ENCODE measurements at places on chromosomes 2 and 18.
A peak's percentile ranks its signal among the peaks of the same experiment; 100 is the strongest.

DNA sequence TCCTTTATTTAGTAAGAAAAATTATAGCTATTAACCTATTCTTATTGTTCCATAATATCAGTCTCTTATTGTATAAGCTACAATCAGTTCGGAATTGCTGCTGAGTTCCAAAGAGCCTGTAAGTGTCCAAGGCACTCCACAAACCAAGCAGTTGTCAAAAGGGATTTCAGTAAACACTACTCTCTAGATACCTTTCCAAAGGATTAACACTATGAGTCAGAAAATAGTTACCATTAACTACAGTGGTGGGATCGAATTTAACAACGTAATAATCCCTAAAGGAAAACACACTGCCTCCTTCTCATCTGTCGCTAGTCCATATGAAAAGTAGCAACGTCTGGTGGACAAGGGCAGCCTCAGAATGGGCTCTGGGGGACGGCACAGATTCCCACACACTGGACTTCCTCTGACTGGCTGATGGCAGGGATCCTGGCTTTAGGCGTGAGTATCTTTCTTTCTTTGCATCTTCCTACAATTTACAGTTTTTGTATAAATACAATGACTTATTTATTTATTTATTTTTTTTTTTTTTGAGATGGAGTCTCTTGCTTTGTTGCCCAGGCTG lies 8.8 kb downstream of the TGFBRAP1 start:
- DNase-seq: no peak

DNA sequence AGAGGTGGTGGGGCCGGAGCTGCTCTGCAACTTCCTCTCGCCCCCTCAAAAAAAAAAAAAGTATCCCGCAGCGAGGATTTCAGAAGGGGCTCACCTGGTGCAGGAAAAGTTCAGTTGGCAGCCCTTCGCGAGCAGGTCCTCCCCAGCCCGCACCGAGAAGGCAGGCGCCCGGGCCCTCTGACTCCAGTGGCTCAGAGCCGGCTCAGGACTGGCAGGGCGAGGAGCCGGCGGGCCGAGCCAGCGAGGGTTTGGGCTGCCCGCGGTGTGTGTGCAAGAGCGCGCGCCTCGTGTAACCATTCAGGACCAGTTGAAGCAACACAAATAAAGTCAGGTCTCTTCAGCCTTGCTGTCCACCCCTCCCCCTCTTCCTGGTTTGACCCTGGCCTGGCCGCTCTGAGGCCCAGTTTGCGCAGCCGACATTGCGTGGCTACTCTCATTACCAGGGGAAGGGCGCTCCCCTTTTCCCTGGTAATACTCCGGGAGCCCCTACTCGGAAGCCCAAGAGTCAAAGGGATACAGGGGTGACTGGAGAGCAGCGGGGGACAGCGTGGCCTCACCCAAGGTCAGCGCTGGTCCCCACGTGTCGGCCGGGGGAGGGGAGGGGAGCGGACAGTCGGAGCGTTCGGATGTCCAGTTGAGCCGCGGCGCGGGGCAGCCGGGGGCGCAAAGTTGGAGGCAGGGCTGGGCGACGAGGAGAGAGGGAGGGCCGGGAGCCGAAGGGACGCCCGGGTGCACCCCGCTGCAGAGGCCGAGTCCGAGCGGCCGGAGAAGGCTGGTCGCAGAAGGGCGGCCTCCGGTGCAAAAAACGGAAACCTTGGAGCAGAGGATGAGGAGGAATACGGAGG lies 12.3 kb downstream of the EN1 start:
- DNase-seq: no peak

- DNase-seq: no peak
Observed at GRCh38 chr2:29632018-29632417, 289.4 kb downstream of the ALK start.

DNA sequence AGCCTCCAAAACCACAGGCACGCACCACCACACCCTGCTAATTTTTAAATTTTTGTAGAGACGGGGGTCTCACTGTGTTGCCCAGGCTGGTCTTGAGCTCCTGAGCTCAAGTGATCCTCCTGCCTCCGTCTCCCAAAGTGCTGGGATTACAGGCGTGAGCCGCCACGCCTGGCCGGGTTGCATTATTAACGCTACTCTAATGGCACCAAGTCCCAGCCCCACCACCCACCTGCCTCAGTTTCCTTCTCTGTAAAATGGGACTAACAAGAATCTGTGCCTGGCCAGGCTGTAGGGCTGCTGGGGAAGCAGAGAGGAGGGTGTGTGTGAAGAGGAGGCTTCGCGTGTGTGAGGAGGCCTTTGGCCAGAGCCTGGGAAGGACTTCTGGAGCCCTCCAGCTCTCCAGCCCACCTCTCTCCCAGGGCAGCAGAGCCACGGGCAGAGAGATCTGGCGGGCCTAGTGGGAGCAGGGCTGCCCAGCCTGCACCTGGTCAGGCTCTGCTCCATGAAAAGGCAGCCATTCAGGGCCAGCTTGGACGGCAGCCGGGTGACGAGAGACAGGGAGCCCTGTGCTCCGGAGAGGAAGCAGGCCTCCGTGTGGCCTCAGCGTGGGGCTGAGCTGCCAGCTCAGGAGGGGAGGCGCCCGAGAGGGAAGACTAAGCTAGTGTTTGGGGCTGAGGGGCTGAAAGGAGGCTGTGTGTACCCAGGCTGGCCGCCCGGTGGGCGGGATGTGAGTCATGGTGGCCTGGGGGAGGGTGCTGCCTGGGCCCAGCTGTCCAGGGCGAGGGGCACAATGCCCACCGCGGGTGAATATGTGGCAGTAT lies 7.4 kb upstream of the B3GNT7 start:
- DNase-seq: no peak

GRCh38 chr2:102620332-102620731 lies 979 bp downstream of the SLC9A2 start:
- DNase-seq: no peak

GRCh38 chr18:32684096-32684495 lies 88.7 kb downstream of the KLHL14 start:
- DNase-seq: no peak

DNA sequence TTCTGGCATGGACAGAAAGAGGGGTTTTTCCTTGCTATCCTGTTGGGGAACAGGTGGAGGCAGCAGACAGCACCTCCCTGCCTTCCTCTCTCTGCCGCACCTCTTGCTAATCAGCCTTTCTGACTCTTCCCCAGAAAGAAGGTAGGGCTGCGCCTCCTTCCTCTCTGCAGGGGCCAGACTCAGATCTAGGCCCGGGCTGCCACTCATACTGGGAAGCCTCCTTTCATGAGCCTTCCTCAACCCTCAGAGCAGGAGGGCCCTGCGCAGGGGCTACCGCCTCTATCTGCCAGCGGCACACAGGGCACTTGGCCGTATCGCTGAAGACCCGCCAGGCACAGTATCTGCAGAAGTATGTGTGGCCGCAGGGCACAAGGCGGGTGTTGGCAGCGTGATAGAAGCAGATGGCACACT lies 7.1 kb downstream of the NEURL3 start:
- no peak for DNase-seq

- no peak for DNase-seq
Observed at GRCh38 chr2:230830428-230830827, 34.3 kb upstream of the ITM2C start.

DNA sequence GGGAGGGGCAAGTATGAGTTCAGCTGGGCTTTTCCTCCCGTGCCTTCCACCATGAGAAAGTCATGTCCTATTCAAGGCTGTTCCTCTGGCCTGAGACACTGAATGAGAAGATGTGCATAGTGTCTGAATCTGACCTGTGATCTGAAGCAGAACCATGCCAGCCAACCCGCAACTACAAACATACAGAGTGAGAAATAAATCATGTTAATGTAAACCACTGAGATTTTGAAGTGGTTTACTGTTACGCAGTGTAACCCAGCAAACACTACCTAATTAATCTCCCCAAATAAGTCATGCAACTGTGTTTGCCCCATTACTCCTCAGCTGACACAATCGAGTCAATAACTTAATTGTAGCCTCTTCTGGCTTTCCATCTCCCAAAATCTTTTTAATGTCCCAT lies 49.2 kb downstream of the METTL4 start:
- peak; percentile 72 for DNase-seq
